AG20443 (cell line): ENCODE measurements at places on chromosomes 4 and X.

GRCh38 chr4:30600246-30601017 is 119.7 kb upstream of the PCDH7 start:
- DNase-seq = no peak

DNA sequence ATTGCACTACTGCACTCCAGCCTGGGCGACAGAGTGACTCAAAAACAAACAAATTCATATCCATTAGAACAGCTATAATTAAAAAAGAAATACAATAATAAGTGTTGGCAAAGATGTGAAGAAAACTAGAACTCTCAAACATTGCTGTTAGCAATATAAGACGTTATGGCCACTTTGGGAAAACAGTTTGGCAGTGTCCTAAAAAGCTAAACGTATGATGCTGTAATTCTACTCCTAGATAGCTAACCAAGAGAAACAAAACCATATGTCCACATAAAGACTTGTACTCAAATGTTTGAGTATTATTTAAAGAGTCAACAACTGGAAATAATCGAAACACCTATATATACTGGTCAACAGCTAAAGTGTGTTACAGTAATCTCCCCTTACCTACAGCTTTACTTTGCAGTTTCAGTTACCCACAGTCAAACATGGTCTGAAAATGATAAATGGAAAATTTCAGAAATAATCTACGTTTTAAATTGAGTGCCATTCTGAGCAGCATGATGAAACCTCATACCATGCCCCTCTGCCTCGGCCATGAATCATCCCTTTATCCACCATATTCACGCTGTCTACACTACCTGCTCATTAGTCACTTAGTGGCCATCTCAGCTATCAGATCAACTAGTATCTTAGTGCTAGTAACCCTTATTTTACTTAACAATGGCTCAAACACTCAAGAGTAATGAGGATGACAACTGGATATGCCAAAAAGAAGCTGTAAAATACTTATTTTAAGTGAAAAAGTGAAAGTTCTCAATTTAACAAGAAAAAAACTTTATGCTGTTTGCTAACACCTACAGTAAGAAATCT is 4.9 kb downstream of the ELF2 start:
- DNase-seq = peak; percentile 10

DNA sequence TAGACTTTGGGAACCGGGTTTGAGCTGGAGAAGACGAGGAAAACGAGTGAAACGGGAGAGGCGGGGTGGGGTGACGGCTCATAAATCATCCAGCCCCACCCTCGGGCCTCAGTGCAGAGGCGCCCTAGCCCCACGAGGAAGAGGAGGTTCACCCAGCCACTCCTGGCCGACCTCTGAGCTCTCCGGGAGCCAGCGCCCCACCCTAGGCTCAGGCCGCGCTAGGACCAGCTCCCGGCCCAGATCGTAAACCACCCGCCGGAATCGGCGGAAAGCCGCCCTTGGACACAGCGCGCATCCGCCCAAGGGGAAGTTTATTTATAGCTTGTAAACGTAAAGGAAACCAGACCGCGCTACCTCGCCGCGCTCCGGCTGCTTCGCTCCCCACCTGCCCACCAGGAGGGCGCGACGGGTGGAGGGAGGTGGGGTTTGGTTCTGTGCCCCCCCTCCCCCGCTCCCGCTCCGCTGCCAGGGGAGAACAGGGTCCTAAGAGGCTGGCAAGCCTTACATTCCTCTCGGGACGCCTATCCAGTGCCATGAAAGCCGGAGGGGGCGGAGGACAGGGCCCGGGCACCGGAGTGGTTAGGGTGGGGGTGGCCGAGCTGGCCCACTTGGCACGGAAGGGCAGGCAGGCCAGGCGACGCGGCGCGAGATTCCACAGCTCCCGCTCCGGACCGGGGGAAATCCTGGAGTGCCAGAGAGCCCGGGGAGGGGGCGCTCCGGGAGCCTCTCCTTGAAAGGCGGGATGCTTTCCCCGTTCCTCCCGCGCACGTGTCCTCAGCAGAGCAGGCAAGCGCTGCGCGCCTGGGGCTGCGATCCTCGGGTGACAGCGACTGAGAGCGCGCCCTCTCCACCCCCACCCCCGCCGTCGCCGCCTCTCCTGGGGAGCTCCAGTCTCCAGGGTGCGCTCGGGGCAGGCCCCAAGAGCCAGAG is 84.2 kb downstream of the BCOR start:
- peak; percentile 47 for DNase-seq

DNA sequence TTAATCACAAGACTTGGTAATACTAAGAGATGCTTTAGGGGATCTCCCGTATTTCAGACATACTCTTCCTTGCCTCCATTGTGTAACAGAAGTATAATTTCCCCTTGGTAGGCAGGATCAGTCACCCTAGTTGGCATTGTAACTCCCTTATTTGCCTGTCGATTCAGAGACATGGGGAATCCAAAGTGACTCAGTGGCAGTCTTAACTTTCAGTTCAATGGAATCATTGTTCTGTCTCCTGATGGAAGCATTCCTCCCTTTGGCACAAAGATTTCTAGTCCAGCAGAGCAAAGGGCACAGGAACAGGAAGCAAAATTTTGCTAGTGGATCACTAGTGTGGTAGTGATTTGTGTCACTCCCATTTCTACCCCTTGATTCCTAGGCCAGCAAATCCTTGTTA is 80.4 kb downstream of the DCUN1D4 start:
- no peak for DNase-seq

GRCh38 chrX:38066934-38067333 is 60.6 kb downstream of the SYTL5 start:
- no peak for DNase-seq

- DNase-seq = no peak
Measured at GRCh38 chr4:184099535-184099966, 118.1 kb downstream of the ENPP6 start.

GRCh38 chr4:99077177-99077576 is 11.4 kb downstream of the ADH5 start:
- no peak for DNase-seq

DNA sequence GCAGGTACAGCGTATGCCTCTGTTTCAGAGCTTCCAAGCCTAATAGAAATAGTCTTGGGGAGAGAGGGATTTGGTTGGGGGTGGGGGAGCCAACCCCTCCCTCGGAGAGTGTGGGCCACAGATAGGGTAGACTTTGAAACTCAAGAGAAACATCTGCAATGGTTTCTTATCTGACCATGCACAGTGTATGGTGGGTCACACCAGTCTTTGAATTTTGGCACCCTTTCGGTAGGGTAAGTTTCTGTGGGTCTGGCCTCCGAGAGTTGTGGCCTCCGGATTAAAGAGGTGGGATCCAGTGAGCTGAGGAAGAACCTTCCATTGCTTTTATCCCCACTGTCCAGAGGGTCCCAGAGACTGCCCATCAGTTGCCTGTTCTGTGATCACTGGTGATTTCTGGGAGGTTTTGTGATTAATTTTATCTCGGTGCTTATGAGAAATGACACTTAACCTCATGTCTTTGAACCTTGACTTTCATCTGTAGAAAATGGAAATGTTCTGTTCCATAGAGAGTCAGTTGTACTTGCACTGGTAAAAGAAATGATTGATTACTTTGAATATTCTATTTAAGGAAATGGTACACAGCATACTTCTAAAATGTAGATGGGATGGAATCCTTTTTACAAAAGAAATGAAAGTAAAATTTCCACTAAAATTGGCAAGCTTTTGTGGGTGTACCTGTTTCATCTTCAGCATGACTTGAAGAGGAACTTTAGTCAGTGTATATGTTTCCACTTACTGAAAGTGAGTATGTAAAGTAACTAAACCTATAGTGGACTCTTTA is 62.7 kb downstream of the TMEM131L start:
- DNase-seq = no peak

- no peak for DNase-seq
Measured at GRCh38 chr4:43047058-43047457, 154.5 kb downstream of the GRXCR1 start.

DNA sequence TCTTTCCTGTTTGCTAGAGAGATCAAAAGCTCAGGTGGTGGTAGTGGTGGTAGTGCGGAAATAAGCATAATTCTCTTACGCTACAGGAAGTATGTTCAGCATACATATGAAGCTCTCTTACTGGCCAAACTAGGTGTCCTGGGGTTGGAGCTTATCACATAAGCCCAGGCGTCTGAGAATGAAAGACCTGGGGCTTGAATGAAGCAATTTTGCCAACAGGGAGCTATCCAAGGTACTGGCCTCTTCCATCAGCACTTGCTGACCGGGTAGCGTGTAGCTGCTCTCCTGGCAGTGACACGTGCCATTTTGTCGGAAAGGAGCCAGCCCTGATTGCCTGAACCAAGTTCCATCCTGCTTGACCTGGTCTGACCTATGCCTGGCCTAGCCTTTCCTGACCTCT is 65.9 kb upstream of the HPF1 start:
- peak; percentile 70 for DNase-seq

DNA sequence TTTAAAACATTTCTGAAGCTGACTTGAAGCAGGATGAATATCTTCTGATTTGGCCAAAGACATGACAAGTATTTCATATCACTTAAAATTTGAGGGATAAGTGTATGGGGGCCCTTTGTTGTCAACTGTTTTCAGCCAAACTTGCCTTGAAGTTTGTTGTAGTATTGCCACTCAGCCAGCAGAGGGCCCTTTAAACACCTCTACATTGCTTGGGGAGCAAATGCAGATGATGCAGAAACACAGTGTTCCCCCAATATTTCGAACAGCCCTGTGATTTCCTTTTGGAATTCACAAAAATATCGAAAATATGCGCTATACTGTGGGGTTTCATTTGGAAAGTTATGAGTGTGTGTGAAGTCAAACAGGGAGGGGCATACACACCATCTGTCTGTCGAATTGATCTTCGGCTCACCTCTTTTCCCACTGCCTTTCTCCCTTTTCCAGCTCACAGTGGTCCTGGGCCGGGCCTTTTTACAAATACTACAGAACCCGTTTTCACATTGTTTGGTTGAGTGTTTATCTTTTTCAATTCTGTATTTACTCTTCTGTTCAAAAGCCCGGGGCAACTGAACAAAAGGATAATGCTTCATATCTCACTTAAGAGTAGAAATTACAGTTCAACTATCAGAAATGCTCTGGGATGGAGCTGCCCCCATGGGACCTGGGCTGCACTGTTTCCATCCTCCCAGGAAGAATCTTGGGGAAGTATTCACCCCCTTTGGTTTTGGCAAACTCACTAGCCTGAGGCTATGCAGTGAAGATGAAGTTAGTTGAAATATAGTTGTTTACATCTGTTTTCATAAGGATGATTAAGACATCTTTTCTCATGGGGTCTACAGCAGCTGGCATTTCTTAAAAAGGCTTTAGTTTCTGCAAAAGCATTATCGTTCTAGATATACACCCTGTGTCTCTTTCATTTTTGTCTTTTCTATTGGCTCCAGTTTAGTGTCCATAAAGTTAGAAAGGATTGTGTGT is 137.6 kb downstream of the EGF start:
- DNase-seq = peak; percentile 64

- DNase-seq = no peak
Measured at GRCh38 chr4:159042097-159042605, 60.7 kb upstream of the RAPGEF2 start.

GRCh38 chr4:153663667-153664066 is 20.4 kb upstream of the TLR2 start:
- no peak for DNase-seq

- peak; percentile 6 for DNase-seq
Measured at GRCh38 chrX:3962511-3963311, 249.3 kb upstream of the PRKX start.

- no peak for DNase-seq
Measured at GRCh38 chr4:172103456-172103855, 290.3 kb downstream of the GALNTL6 start.

- DNase-seq = no peak
Measured at GRCh38 chrX:121165930-121166359, 118.5 kb downstream of the GLUD2 start.

DNA sequence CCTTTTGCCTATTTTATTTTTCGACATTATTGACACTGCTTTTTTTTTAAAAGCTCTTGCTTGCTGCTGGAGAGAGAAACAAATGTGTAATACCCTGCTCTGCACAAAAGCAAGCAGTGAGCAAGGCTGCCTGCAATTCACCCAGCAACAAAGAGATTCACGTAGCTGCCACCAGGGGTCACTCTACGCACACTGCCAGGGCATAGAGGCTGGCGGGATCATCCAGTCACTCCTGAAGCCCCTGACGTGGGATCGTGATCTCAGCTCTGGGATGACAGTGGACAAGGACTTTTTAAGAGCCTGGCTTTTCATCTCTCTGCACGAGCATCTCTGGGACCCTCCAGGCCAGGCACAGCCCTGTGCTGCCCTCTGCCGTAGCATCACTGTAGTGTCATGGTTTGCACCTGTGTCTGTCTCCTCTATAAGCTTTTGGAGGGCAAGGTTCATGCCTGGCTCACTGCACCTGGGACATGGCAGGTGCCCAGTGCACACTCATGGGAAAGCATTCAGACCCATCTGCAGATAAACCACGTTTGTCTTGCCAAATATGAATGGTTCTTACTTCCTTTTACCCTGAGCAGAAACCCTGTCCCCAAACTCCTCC is 19.8 kb downstream of the C4orf50 start:
- DNase-seq = peak; percentile 87

GRCh38 chr4:145781351-145781750 is 101.4 kb downstream of the C4orf51 start:
- DNase-seq = no peak

GRCh38 chr4:142683503-142683902 is 162.6 kb downstream of the INPP4B start:
- DNase-seq = no peak

GRCh38 chr4:242121-242848 is 63.0 kb downstream of the ZNF732 start:
- DNase-seq = peak; percentile 61

GRCh38 chr4:17613761-17614415 is 553 bp upstream of the MED28 start:
- peak; percentile 73 for DNase-seq

DNA sequence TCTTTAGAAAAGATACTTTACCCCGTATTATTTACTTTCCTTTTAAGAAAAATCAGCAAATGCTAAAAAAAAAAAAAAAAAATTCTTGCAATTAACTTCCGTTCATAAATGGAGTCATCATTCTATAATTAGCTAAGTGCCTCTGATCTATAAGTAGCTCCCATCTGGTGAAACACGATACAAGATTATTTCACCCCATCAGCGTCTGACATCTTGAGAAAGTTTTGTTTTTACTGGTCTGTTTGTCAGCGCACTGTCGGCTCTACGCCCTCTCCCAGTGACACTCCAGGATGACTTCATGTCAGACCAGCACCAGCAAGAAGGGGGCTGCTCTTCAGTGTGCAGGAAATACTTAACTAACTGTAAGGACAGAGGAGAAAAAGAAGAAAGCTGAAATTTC is 108.3 kb downstream of the AFAP1 start:
- DNase-seq = peak; percentile 31
